M059J (cell line): ENCODE measurements at places on chromosomes 2 and 18. TPM values are rescaled to one million over a fixed set of nuclear protein-coding genes. Genes with fewer than 3 reads are reported as not detected.

- no peak for DNase-seq
Measured at GRCh38 chr2:109318949-109319342, 189.9 kb downstream of the SH3RF3 start.

DNA sequence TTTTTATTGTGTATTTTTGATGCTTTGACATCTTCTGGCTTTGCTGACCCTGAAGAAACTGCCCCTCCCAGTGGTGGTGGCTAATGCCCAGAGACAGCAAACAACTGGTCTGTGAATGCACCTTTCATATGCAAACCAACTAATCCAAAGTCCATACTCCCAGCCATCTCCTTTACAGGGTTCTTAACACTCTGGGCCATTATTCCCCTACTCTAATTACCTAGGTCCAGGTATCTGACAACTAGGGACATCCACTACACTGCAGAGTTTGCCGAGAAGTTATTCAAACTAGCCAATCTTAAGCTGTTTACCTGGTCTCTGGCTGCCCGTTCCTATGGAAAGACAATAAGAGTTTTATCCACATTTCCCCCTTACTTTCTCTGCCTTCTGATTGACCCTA, 73.6 kb downstream of the FSHR start:
- DNase-seq = no peak

DNA sequence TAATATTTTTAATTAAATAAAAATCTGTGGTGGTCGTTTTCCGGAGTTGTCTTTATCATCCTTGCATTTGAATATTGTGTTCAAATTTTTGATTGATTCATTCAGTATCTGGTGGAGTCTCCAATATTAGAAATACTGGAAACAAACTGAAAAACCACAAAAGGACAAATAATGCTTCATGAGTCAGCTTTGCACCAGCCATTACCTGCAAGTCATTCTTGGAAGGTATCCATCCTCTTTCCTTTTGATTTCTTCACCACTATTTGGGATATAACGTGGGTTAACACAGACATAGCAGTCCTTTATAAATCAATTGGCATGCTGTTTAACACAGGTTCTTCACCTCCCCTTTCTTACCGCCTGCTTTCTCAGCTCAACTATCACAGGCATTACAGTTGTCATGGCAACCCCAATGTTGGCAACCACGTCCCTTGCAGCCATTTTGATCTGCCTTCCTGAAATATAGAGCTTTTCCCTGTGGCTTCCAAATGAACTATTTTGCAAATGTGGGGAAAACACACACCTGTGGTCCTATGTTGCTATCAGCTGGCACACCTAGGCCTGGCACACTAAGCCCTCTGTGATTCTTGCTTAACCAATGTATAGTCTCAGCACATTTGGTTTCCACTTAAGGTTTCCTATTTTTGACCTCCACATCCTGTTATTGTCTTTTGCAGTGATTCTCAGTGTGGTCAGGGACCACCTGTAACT, 6.5 kb downstream of the CTLA4 start:
- peak; percentile 22 for DNase-seq

DNA sequence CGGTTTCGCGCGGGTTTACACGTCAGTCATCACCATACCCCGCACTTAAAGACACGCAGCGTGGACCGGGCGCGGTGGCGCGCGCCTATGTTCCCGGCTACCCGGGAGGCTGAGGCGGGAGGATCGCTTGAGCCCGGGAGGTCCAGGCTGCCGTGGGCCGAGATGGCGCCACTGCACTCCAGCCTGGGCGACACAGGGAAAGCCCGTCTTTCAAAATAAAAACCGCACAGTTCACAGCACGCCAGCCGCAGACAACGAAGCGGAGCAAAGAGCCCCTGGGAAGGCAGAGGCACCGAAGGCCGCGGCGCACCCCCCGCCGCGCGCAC, 328 bp downstream of the DTYMK start:
- no peak for DNase-seq

GRCh38 chr2:59744436-59744835, 809.0 kb downstream of the BCL11A start:
- no peak for DNase-seq

- DNase-seq = no peak
Measured at GRCh38 chr18:50757358-50757757, 62.5 kb downstream of the MRO start.

Gene FBXO15
- total RNA-seq = 0.17 and 0.71 TPM in 2 replicates

Gene LRP1B
- 0.02 TPM in 1 of 2 replicates, not detected in the other for total RNA-seq

GRCh38 chr2:23145460-23145859, 239.5 kb upstream of the KLHL29 start:
- no peak for DNase-seq

DNA sequence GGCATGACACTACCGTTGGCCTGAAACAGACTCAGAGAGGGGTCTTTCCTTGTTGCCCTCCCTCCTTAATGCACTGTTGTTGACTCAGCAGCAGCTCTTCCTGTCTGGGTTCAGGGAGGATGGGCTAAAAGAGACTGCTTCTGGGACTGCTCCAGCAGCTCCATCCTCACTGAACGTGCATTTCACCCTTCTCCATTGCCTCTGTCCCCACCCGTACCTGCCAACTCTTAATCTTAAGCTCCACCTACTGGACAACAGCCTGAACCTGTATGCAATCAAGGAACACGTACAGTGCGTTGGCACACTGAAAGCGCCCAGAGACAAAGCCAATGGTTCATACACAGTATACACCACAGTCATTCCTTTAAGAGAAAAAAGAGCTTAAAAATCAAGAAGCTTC, 230.8 kb upstream of the RAB6C start:
- no peak for DNase-seq

- DNase-seq = no peak
Measured at GRCh38 chr2:238631491-238632180, 204.9 kb downstream of the ASB1 start.

GRCh38 chr2:201200345-201200744, 17.4 kb downstream of the CASP10 start:
- no peak for DNase-seq

DNA sequence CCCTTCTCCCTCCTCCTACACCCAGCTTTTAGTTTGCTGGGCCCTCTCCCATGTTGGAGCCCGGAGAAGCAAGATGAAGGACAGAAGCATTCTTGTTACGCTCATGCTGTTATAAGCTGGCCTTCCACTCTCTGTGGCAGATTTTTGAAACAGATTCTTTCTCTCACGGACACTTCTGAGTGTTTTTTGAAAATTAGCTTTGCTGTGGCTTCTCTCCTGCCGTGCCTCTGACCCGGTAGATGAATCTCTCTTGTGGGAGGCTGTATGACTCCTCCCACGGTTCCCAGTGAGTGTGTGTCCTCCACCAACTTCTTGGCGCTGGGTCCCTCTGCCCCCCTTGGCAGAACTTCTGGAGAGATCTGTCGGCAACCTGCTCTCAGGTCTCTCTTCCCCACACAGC, 269.3 kb upstream of the MYT1L start:
- no peak for DNase-seq

DNA sequence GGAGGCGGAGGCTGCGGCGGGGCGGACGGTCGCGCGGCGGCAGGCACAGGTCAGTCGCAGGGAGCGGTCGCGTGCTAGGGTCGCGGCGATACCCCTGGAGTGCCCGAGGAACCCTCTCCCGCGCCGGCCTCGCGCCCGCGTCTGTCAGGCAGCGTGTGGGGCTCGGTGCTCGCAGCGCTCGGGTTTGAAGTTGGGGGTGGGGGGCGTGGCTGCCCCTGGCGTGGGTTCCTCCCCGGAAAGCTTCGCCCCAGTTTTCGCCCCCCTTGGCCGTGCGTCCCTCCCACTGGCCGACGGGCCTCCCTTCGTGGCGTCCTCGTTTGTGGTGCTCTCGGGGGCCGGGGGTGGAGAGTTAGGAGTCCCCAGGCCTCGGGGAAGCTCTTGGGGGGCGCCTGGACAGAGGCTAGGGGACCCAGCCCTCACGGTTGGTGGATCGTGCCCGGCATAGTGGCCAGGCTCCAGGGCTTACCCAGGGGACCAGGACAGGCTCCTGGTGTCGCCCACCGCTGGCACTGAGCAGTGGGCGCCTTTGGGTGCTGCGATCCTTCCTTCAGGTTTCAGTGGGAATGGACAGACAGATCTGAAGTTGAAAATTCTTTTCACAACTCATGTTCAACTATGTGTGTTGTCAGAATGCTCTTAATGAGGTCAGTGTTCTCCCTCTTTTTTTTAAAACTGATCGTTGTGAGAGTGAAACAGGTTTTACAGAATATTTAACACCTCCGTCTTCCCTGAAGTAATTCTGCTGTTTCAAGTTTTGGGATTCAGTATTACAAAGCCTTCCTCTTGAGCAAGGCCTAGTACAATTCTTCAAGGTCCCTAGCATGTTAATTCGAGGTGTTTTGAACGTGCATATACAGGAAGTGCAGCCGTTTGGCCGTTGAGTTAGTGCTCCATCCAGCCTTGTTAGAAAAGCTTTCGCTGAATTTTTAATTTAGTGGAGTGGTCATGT, 604 bp downstream of the RALBP1 start:
- DNase-seq = peak; percentile 52

Gene DTNA
- total RNA-seq = 3.0 and 5.2 TPM in 2 replicates

- no peak for DNase-seq
Measured at GRCh38 chr2:200627110-200627770, 41.4 kb downstream of the AOX1 start.

Gene IL18R1
- total RNA-seq = not detected in 2 replicates

DNA sequence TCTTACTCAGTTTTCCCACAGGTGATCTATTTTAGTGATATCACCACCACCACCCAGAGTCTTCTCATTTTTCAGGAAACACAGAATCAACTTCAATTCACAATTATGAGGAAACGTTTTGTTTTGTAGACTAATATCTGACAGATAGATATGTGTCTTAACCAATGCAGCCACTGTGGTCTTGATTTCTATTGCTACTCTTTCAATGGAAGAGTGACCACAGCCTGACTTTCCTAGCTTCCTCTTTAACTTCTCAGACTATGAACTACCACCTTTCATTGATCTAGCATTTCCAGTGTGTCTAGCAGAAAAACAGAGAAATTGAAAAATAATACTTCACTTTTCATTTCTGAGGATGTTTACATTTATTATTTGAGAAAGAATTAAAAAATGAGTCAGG, 20.5 kb downstream of the ADAM17 start:
- DNase-seq = no peak

DNA sequence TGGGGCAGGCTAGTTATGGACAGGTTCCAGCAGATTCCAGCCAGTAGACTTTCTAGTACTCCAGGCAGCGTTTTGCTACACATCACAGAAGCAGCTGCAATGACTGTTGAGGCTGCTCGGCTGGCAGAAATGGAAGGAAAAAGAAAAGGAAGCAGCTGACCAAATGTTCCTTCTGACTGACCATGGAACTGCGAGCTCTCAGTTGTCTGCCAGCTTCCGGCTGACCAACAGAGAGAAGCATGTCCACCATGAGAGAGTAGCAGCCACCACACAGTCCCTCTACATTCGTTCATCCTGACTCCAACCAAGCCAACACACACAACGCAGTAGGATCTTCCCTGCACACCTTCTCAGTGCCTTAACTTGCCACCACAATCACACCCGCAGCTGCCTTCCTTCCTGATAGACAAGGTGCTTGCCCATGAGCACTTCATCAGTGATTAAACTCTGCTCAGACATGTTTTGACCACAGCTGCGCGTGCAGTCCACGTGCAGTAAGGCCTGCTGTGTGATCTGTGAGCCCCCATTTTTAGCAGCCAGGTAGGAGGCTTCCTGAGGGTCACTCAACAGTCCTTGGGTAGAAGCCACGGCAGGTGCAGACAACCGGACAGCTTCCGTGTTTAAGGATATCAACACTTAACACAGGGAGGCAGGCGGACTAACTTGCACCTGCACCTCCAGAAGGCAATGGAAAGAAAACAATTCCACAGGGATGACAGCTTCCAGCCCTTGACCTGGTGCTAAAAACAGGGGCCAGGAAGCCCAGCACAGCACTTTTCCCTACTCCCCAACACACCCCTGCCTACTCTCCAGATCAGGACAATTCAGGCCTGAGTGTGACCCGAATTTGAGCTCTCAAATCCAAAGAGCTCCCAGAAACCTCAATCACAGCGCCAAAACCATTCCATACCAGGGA, 996 bp downstream of the TGFBRAP1 start:
- peak; percentile 26 for DNase-seq

GRCh38 chr18:51275712-51276476, 78.4 kb upstream of the MEX3C start:
- DNase-seq = no peak

DNA sequence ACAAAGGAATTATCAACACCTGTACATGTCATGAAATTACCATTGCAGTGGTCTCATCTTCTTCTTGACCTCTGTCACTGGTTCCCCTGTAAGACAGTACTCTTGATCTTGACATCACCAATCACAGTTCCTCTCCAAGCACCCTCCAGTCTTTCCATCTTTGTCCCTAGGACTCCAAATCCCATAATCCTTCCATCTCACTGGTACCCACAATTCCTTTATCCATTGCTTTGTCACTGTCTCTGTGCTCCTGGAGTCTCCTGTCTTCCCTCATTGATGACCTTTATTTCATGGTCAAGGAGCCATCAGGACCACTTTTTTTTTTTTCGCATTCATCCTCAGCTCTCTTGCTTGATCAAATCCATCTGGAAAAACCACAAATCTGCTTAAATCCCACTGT, 56.7 kb downstream of the COL4A3 start:
- no peak for DNase-seq

- DNase-seq = no peak
Measured at GRCh38 chr2:190462181-190462580, 54.0 kb downstream of the MFSD6 start.

DNA sequence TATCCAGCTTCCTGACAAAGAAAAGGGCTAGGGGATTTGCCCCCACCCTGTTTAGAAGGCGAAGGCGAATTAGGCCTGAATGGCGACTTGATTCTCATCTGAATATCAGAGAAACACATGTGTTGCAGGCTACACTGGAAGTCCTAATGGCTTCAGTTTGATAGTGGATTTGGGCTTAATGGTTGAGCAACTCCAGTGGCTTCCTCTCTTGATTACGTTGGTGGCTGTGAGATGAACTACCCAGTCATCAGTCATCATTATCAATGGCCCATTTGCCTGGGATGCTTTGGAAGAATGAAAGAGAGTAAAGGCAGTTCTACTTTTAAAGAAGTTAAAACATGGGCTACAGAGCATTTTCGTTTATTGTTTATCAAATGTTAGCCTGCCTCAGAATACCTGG, 60.9 kb upstream of the IL1R1 start:
- no peak for DNase-seq

DNA sequence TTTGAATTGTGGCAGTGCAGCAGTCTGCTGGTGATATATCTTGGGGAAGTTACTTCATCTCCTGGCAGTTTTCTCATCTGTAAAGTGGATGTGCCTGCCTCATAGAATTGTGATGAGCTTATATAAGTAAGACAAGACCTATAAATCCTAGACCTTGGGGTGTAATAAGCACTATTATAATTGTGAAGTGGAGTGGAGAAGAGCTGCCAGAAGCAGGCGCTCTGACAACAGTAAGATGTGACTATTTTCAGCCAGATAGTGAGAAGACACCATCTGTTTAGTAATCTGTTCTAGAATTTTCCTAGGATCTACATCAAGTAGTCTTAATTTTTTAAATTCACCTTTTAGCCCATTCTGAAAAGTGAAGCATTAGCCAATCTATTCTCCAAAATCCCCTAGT, 85.6 kb upstream of the TSPYL6 start:
- no peak for DNase-seq

Gene LTBP1
- 4.4 and 9.2 TPM in 2 replicates for total RNA-seq
